ENCODE measurements at places on chromosomes 16 and 17.

DNA sequence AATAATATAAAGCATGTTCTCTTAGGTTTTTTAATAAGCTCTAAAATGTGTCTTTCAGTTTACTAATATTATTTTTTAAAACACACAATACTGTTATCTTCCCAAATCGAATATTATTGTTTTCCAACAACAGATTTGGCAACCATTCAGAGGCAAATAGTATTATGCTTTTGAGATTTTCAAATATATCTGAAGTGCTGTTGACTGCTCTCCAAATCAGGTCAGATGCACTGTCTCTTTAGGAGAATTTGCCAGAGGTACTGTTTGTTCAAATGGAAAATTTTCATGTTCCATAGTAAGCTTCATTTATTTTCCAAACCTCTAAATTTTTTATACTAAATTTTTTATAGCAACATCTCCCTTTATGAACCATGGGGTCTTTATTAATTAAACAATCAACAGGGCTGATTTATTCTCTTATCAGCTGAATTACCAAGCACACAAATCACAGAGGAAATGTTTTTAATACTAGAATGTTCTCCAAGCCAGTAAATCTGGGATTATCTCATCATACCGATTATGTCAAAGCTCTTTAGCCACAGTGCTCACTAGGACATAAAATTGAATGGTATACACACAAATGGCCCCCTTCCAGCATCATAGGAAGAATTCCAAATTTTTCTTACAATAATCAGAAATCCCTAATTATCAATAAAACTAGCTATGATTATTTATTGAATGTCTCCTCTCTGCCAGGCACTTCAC is 108.8 kb upstream of the HLF start:
- DNase-seq: no peak

DNA sequence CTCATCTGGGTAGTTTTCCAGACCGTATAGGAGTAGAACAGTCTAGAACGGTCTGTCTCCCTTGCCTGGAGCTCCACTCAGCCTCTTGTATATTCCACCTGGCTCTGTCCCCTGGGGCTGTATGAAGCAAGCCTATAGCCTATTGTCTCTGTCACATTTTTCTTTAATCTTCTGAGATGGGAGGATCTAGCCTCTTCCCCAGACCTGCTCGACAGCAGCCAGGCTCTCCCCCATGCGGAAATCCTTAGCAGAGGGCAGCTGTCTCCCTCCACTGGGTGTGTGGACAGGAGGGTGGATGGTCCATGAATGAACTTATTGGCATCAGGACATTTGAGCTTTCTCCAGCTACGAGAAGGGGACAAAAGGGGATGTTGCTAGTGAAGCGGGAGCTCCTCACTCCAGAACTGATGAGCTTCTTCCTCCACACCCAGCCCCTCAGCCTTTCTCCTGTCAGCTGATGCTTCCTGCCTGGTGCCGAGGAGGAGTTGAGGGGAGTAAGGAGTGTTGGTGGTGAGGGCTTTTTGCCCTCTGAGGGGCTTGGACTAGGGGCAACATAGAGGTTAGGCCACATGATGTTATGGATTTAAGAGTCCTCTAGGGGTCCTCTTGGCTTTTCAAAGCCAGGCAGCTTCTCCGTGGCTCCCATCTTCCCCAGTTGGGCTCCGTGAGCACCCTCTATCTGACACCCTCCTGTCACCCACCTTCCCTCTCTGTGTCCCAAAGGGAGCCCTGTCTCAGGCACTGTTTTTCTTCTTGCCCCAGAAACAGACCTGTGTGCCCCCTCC is 28.0 kb downstream of the ARHGAP23 start:
- DNase-seq: no peak

DNA sequence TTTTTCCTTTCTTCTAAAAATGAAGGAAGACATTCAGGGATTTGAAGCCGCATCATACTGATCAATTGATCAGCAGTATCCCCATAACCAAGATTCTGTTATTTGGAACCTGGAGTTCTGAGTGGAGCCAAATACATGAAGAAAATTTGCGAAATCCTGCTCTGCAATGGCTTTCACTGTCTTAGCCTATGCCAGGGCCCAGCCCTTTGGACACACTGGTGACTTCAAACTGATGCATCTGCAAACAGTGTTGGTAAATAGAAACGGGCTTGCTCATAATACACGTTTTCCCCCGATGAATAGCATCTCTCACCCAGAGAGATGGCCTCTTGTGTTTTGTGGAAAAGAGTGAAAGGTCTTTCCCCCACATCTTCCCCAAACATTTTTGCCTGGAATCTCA is 87.6 kb upstream of the TOX3 start:
- DNase-seq: no peak

- DNase-seq: no peak
Measured at GRCh38 chr16:67663151-67663876, 2.6 kb downstream of the PARD6A start.

GRCh38 chr16:1674751-1675664 is 3.1 kb upstream of the JPT2 start:
- DNase-seq: no peak
